ENCODE measurements at places on chromosomes 5 and 9.

DNA sequence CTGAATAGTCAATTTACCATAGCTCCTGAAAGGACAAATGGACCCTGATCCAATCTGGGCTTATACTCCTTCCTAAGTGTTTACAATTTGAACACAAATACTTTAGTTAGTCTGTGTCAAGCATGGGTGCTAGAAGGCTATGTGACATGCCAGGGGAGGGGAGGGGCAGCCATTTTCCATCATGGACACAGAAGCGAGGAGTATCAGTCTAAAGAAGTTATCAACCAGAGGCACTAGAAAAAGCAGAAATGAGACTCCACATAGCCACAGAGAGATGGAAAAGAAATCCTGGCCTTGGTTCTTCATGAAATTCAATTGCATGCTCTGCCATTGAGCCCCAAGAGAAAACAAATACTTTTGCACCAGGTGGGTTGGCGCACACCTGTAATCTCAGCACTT is 61.8 kb downstream of the NR6A1 start:
- no peak for DNase-seq

- DNase-seq, result peak; percentile 62
Observed at GRCh38 chr5:78896132-78896531, 89.0 kb downstream of the ARSB start.

GRCh38 chr5:52523701-52524100 is 264.0 kb upstream of the ITGA1 start:
- DNase-seq, result no peak

GRCh38 chr9:118635416-118635815 is 733.8 kb downstream of the BRINP1 start:
- no peak for DNase-seq

GRCh38 chr9:126027566-126027965 is 280.4 kb downstream of the PBX3 start:
- DNase-seq, result no peak

DNA sequence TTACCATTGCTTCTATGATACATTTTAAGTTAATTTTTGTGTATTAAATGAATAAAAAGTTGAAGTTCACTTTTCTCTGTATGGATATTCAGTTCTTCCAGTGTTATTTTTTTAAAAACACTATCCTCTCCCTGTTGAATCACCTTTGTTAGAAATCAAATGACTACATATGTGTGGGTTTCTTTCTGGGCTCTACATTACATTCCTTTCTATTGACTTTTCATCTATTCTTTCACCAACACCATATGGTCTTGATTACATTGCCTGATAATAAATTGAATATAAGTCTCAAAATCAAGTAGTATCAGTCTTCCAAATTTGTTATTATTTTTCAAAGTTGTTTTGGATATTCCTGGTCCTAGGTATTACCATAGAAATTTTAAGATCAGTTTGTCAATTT is 7.3 kb upstream of the RASEF start:
- DNase-seq, result peak; percentile 66

DNA sequence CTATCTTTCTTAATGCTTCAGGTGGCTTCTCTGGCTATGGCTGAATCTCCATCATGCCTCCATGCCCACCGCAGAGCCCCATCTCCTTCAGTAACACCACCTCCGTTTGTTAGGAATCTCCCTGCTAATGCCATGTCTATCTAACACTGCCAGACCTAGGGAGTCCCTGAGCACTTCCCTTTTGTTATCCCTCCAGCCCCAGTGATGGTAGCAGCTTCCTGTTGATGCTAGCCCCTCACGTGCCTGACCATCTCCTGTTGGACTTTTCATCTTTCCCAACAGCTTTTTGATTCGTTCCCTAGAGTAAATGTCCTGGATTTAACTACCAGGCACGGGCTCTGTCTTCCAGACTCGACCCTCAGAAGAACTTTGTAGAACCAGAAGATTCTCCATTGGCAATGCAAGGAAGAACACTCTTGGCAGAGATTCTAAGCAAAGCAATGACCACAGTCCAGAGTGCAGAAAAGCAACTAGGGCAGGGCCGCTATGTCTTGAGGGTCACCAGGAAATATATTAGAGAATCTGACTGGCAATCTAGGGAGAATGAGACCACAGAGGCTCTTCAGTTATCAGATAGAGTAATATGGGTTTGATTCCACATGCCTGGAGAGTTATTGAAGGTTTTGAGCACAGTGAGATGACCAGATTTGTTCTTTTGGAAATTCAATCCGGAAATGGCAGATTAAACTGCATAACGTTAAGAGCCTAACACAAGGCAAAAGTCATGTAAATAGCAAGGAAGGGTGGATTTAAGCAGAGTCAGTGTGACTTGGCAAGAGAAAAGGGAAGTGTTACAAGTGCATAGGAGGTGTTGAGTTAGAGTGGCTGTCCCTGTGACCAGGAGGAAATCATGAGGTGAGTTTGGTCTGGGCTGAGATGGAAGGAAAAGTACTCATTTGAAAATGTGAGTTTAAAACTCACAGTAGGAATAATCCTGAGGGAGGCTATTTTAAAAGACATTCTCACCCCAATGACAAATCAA is 555.2 kb downstream of the ACTL7B start:
- DNase-seq, result no peak

- DNase-seq, result peak; percentile 21
Observed at GRCh38 chr9:100397529-100398266, 29.2 kb upstream of the MSANTD3 start.

DNA sequence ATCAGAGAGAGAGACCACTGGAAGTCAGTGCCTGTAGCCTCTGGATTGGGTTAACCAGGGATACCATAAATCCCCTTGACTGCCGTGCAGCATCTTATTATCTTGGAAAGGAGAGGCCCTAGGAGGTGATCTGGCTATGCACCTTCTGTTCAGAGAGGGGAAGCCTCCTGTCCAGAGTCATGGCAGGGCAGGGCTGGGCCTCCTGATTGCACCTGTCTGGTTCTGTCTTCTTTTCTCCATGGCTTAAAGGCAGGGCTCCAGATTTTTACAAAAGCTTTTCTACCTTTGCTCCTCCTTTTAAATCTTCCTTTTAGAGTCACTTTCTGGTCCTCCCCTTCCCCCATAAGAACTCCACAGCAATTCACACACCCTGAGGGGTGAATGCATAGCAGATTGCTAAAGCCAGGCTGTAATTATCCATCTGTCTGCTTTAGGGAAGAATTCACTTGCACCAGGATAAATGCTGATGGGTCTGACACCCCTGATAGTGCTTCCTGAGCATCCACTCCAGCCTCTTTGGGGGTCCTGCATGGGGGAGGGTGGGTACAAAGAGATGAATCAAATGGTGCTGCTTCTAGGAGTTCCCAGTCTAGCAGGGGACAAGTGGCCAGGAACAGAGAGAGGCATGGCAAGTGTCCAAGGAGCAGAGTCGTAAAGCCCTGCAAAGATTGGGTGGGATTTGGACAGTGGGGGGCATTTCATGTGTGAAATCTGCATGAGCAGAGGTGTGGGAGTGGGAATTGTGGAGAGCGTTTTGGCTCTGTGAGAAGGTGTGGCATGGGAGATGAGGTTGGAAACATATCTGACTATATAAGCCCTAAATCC is 141.3 kb upstream of the ALDH1B1 start:
- no peak for DNase-seq

GRCh38 chr5:177550122-177550521 is 4.2 kb downstream of the FAM193B start:
- DNase-seq, result no peak
